Activated effector memory CD4-positive, alpha-beta T cell treated with Interleukin-2 at 50 U/mL for 16 hours (primary cell): ENCODE measurements at places on chromosomes 3 and 15.

DNA sequence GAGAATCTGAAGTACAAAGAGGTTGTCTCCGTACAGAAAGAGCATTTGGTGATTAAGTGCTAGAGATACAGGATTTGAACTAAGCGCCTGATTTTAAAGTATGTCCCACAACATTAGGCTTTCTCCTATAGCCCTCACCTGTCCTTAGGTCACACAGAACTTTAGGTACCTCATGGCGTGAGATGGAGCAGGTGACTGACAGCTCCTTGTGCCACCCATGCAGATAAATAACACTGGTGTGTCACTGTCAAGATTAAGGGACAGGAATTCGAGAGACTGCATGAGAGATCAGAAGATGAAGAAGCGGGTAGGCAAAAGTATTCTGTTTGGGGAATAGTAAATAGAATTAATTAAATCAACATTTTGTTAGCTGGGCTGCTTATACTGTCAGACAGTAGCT is 1.1 kb downstream of the BLM start:
- DNase-seq = no peak

- no peak for DNase-seq
Measured at GRCh38 chr3:195809291-195809785, 2.4 kb downstream of the MUC4 start.

DNA sequence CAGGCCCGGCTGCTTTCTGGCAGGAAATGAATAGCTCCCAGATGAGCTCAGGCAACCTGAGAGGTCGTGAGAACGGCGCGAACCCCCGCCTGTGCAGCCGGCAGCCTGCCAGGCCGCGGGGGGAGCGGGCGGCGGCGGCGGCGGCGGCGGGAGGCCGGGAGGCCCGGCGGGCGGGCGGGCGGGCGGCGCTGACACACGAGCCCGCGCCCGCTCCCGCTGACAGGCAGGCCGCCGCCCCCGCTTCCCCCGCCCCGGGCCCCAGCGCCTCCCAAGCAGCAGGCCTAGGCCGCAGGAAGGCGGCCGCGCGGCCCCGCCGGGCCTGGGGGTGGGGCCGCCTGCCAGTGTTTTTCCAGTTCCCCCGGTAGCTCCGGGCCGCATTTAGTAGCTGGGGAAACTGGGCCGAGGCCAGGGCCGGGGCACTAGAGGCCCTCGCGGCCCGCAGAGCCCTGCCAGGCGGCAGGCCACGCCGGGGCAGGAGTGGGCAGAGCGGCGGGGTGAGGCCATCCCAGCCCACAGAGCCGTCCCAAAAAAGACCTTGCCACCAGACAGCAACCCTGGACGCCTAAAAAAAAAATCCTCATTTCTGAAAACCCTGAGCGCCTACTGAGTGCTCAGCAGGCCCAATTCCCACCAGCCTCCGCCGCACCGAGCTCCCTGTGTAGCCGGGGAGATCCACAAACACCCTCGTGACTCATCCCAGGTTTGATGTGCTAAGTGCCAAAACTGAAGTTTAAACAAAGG is 5.6 kb downstream of the HES1 start:
- peak; percentile 33 for DNase-seq

DNA sequence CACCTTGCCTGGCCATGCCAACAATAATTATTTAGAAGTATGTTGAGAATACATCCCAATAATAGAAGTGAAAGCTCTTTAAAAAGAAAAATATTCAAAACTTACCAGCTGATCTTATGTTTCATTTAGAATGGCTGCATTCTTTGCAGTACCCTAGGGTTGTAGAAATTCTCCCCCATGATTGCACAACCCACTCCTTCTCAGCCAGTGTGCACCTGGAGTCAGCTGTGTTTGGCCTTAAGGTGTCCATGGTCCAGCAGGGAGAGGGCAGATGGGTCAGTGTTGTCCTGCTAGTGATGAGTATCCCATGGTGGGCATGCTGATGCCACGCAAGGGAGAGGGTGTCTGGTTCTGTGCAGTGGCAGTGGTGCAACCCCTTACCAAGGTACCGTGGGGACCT is 117.3 kb downstream of the IGF1R start:
- no peak for DNase-seq

DNA sequence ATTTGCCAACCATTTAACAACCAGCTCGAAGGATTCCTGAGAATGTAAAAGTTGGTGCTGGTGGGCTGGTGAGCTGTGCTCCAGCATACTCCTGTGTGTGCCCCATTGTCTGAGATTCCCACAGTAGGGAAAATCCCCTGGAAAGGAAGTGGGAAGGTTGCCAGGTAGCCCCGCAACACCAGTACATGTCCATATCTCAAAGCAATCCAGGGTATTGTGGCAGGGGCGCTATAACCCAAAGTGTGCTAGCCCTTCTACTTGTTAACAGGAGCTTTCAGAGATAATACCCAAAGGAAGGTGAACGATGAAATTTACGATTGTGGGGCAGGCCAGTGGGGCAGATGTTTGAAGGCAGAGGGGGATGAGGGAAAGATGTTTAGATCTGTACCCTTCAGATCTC is 42.7 kb upstream of the SYNM start:
- no peak for DNase-seq

DNA sequence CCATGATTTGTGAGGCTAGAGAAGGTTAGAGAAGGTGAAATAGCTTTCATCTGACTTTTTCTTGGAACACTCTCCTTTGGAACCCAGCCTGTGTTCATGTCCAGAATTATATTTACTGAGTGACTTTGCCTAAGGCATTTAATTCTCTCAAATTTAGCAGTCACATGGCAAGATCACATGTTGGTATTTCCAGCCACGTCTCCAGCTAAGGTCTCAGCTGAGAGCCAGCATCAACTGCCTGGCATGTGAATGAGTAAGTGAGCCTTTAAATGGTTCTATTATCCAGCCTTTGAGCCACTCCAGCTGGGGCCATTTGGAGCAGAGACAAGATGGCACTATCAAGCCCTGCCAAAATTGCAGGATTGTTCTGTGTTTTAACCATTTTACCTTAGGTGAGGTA is 130.2 kb upstream of the SGO1 start:
- no peak for DNase-seq

- DNase-seq = no peak
Measured at GRCh38 chr3:23976555-23976954, 31.5 kb downstream of the NR1D2 start.

DNA sequence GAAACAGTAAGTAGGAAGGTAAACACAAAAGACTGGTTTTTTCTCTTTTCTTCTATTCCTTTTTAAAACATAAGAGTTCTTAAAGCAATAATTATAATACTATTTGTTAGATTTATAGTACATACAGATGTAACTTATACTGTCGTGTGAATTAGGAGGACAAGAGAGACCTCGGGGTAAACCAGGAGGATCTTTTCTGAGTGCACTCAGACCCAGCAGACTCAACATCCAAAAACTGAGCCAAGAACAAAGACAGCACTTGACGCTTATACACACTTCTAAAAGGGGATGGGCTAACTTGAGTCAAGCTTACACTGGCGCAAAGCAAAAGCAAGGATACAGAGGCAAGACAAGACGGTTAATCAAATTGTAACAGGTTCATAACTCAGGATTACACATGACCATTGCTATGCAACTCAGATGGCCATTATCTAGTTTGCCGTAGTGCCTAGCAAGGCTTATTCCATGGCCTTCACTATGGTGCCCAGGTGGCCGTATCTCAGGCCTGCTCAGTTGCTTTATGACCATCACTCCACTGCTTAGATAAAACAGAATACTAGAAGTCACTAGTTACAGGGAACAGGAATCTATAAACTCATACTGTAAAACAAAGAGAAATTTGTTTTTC is 18.6 kb downstream of the MTHFS start:
- DNase-seq = no peak

DNA sequence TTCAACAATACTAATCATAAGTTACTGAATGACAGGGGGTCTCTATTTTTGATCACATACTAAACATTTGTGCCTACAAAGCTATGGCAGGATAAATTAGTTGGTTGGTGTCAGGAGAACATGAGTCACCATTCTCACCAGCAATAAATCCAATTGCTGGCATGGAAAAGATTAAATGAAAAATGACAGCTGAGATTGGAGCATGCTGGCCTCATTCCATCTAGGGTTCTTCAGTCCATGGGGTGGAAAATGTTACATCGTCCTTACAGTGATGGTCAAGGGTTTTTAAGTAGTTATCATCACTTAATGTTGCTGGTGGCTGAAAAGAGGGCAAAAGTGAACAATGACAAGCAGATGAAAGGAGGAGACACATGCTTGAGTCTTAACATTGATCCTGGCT is 180.1 kb upstream of the BCL6 start:
- no peak for DNase-seq

DNA sequence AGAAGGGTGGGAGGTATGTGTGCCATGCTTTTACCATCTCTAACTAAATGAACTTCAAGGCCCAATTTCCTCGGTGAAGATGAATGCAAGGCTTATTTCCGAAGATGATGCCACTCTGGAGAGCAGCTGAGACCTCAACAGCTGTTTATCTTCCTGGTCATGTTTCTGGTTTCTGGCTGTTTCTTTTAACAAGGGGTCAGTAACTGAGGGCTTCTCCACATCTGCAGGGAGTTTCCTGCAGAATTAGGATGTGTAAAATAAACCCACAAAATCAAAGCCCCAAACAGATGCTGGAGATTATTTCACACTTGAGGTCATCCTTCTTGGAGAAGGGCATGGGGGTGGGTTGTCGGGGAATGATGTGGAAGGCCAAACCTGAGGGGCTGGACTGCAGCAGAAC is 220.3 kb downstream of the THSD4 start:
- DNase-seq = no peak

GRCh38 chr3:9825451-9826040 is 15.5 kb downstream of the TTLL3 start:
- no peak for DNase-seq

DNA sequence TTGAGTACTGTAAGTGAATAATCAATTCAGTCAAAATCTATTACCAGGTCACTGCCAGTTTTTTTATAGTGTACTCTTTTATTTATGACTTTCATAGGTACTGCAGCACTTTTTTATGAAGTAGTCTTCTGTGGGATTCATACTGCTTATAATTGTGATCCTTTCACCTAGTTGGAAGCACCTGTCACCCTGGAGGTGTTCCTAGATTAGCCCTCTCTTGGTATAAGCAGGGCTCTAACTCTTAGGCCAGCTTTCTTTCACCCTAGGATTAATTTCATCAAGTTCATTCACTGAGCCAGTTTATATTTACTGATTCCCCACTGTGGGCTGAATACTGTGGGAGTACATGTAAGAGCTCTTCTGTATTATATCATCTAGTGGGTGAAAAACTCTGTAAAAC is 65.9 kb upstream of the MLF1 start:
- DNase-seq = no peak

DNA sequence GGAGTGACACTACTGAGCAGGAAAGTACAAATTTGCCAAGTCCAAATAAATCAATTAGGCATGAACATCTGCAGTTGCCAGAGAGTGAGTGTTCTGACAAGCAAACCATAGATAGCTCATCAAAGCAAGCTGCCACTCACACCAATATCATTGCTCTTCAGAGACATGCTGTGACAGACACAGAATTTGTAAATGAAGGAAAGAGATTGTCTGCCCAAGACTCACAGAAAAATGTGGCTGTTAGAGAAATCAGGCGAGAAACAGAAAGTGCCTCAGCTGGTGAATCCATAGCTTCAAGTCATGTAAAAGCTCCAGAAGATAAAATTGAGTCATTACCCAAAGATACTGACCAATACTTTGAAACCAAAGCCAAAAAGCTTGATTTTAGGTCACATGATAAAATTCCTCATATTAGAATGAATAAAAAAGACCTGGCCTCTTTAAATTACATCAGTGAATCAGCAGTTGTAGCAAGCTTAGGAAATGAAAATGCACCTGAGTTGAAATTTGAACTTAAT is 50.8 kb downstream of the CRYBG3 start:
- DNase-seq = no peak

DNA sequence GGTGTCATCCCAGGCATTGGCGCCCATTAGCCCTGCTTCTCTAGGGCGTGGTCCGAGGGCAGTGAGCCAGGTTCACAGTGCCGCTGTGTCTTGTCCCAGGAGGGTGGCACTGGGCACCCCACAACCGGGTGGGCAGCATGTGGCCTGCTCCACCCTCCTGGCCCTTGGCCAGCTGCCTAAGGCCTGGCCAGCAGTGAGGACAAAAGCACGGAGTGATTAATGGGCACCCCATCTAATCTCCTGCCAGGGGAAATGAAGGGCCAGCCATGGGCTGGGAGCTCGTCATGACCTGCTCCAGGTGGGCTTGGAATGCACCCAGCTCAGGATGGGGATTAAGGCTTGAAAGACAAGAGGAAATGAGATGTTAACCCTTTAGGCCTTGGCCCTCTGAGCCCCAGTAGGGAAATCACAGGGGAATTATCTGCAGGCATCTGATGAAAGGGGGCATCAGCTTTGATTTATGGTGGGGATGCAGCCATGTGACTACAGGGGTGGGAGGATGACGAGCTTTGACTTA is 5.2 kb downstream of the THSD4 start:
- no peak for DNase-seq

- no peak for DNase-seq
Measured at GRCh38 chr15:47801522-47801921, 84.2 kb downstream of the SEMA6D start.

- no peak for DNase-seq
Measured at GRCh38 chr15:69881302-69881670, 216.4 kb downstream of the TLE3 start.

DNA sequence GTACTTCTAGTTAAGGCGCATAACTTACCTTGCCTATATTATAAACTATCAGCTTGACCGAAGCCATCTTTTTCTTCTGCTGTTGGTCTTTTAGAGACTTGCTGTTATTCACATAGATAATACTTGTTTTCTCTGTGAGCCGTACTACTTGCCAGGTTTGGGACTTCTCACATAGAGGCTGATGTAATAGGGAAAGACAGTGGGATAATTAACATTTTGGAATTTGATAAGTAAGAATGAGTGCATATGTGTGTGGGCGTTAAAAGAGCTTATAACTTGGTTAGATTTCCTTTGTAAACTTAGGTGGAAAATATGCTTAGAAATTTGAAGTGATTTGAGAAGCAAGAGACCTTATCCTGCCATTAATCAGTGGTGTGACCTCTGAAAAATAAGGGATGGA is 47.8 kb downstream of the FNDC3B start:
- DNase-seq = no peak

DNA sequence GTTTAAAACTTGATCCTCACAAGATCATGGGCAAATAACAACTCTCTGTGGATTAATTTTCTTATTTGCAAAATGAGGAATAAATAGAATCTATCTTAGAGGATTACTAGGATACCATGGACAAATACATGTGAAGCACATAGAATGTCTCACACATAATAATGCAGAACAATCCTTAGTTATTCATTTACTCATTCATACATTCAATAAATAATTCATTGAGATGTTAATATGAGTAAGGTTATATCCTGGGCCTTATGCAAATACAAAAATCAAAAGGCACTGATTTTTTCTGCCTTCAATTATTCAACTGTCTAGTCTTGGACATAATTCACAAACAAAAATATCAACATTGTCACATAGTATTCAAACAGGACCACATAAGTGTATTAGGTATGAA is 654.1 kb downstream of the MECOM start:
- no peak for DNase-seq
